ENCODE measurements at places on chromosomes 7 and 10.

DNA sequence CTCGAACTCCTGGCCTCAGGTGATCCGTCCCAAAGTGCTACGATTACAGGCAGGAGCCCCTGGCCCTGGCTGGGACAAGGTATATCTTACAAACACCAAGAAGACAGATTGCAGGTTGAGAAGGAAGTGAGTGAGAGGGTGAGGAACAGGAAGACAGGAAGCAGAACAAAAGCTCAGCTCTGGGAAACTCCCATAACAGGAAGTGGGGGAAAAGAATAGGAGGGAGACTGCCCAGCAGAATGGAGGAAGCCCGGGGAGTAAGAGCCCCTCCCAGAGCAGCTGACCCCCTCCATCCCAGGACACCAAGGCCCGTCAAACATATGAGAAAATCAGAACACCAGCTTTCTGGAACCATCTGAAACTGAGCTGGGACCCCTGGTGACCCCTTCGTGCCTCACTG, 2.9 kb downstream of the TECPR1 start:
- DNase-seq, result no peak

- no peak for DNase-seq
These were observed 68.6 kb downstream of the DYNC2I1 start for GRCh38 chr7:158924956-158925355.

- DNase-seq, result no peak
These were observed 52.0 kb upstream of the NMT2 start for GRCh38 chr10:15220445-15220844.

GRCh38 chr7:140678081-140678815, 5.5 kb downstream of the ADCK2 start:
- DNase-seq, result no peak

GRCh38 chr10:113228530-113228929, 278.5 kb downstream of the TCF7L2 start:
- no peak for DNase-seq

DNA sequence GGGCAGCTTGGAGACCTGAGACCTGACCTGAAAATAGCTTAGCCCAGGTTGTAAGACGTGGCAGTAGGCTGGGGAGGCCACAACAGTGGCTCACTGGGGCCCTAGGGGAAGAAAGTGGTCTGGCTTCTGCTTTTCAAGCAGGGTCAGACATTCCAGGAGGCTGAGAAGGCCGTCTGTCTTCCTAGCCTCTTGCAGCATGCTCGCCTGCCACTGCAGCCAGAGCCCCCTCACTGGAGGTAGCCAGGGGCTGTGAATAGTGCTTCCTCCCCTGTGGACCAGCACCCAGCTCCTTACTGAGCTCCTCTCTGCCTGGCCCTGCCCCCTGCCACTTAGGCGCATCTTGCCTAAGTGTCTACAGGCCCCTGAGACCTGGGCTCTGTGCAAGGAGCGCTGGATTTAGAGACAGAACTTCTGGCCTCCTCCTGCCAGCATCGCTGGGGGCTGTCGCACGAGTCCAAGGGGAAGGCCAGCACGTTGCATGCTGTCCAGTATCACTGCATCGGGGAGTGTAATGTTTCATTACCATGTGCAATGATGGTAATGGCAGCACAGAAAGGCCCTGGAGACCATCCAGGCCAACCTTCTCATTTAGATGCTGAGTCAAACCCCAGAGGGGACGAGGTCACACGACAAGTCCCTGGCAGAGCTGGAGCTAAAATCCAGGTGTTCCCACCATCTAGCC, 12.7 kb downstream of the ZMIZ1 start:
- DNase-seq, result peak; percentile 93

DNA sequence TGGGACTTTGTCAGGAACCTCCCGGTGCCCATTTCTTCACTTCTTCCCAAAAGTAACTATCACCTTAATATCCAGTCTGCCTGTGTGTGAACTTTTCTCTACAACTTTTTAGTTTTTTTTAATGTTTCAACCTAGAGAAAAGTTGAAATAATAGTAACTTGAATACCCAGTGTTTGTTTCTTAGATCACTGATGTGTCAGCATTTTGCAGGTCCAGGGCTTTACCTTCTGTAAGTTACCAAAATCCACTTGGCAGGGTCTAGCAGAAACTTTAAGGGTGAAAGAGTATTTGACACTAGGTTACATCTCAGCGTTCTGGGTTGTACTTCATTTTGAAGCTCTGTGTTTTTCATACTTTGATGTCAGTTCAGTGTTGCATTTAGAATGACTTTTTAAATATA, 372.7 kb downstream of the ARL4A start:
- no peak for DNase-seq

GRCh38 chr10:5447611-5448071, 35.3 kb downstream of the NET1 start:
- no peak for DNase-seq

DNA sequence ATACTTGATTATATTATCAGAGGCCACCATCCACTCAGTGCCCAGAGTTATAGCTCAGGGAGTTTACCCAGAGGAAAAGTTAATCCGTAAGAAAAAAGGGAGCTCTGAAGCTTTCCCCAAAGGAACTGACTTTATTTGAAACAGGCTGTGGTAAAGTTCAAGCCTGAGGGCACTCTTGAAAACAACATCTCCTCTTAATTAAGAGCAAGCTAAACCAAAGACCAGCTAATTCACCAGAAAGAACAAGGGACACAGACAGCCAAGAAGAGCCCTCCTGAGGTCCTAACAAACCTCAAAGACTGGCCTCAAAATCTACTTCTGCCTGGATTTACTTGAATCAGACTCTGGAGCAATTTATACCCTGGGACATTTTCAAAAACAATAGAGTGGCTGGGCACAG, 159.6 kb upstream of the CHST15 start:
- DNase-seq, result no peak

DNA sequence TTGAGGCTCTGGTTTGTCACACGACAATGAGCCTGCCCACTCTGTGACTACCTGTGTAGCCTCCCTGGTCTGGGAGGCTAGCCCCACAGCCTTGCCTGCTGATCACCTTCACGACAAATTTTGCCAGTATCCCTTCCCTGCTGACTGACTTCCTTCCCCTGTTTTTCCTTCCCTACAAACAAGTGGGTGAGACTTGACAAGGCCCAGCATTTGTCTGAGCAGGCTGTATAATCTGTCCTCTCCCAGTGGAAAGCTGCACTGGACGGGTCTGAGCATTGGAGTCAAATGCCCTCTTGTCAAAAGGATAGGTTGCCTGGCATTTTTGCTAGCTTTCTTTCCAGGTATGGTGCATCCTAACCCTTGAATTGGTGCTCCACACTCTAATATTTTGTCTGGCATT, 1088.4 kb downstream of the KCNMA1 start:
- no peak for DNase-seq

- no peak for DNase-seq
These were observed 125.9 kb downstream of the CDH23 start for GRCh38 chr10:71522442-71523144.

GRCh38 chr7:157923903-157924630, 587.3 kb downstream of the DNAJB6 start:
- DNase-seq, result no peak

- DNase-seq, result no peak
These were observed 261.6 kb downstream of the ZEB1 start for GRCh38 chr10:31580646-31581045.

GRCh38 chr7:27750316-27750715, 10.4 kb downstream of the TAX1BP1 start:
- DNase-seq, result no peak

- DNase-seq, result no peak
These were observed 62.1 kb upstream of the COL13A1 start for GRCh38 chr10:69739634-69740033.

DNA sequence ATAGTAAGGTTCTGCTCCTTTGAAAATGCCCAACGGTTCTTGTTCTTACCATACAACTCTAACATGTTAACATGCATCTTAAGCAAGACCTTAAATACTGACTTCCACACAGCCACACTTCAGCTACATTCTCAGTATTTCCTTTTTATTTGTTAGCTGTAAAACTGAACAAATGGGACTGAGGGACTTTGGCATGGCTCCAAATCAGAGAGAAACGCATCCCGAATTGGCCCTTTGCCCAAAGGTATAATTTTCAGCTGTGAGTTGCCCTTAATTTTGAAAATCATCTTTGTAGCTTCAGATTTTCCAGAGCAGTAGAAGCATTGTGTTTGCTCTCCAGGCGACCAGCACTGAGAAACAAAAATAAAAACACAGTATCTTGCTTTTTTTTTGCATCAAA, 56.4 kb downstream of the NEUROD6 start:
- no peak for DNase-seq

DNA sequence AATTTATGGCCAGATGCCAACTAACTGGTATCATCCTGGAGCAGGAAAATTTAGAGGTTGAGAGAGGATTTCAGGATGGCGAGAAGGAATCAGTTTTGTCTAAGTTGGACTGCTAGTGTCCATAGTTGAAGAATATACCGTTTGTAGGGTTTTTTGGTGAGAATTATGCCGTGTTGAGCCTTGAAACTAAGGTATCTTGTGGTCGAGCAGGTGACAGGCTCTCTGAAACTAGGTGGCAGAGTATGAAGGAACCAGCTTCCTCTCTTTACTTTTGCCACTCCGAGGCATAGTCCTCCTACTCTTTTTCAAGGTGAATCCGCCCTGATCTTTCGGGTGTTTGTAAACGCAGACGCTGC, 9.7 kb downstream of the MDFIC start:
- DNase-seq, result no peak

GRCh38 chr7:27595009-27595408, 67.7 kb downstream of the HIBADH start:
- no peak for DNase-seq

DNA sequence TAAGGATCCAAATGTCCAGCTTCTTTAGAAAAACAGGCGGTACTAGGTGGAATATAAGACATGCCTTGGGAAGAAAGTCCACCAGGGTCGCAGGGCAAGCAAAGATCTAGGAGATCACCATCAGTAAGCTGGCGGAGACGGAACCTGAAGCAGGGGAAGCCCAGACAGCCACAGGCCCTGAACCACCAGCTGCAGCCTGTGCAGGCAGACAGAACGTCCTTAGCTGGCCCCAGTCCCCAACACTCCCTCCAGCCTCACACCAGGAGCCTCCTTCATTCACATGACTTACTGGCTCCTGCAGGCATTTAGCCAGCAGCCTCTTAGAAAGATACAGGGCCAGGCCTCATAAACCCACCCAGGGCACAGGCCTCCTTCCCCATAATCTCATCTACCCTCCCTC, 17.4 kb downstream of the RGS10 start:
- no peak for DNase-seq

GRCh38 chr7:128084896-128085608, 53.8 kb upstream of the LRRC4 start:
- no peak for DNase-seq

DNA sequence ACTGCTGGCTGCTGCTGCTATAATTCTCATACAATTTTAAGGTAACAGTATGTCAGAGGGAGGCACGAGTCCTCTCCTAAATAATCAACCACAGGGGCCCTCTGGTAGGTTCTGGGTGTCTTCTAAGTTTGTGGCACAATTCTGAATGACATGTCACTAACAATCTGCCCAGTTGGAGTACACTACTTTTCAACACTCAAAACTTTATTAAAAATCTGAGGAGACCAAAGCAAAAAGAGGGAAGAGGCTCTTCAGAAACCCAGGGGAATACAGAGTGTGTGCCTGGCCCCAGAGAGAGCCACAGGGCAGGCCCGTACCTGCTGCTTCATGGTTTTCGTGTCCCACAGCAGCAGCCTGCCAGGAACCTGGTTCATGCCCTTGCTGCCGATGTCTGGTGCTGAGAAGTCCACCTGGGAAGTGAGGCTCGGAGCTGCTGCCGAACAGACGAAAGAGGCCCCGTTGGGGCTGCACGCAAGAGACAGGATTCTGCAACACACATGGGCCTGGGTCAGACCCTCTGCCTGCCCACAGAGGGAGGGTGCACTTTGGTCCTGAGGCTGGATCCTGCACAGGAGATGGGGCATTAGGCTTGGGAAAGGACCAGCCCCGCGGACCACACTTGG, 18.3 kb downstream of the WDR91 start:
- no peak for DNase-seq

- DNase-seq, result peak; percentile 46
These were observed 48.2 kb upstream of the NFKB2 start for GRCh38 chr10:102347236-102347828.

GRCh38 chr7:117588352-117588794, 108.5 kb downstream of the CFTR start:
- DNase-seq, result no peak

- DNase-seq, result no peak
These were observed 113.3 kb downstream of the TCF7L2 start for GRCh38 chr10:113063043-113063967.

DNA sequence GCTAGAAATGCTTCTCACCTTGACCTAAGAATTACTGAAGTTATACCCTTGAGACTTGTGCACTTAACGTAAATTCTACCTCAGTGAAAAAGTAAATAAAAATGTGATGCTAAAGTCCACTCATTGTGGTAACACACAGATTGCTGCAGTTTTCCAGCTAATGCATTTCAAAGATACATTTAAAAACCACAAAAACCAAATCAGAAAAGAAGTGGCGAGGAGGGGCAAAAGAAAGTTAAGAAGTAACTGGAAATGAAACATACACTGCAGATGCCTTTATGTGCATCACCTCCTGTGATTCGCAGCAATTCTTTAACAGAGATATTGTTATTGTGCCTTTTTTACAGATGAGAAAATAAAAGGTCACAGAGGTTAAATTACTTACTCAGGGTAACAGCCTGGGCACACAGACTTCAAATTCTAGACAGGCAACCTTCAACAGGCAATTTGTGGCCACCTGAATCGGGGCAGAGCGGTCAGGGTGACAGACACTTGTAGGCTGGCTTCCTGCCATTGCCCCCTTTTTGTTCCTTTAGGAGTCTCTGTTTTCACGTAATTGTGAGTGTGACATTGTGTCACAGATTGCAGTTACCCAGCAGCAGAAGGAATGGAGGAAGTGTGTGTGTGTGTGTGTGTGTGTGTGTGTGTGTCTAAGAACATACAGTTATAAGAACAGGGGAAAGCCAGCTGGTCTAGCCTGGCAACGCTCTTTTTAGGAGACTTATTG, 1.9 kb downstream of the WIPF3 start:
- no peak for DNase-seq

DNA sequence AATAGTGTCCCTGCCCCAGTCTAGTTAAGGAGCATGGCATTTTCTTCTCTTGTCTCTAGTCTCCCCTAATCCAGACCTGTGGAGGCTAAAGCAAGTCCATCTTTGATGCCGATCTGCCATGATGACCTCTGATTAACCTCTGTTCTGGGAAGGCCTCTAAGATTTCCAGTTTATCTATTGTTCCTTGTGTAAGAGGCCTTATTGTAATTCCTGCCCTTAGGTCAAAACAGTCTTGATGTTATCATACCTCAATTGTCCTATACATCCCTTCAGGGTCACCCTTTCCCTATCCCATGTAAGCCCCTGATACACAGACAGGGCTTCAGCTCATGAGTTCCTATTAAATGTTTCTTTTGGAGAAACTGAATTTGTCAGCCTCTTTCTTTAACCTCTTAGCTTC, 4.9 kb upstream of the ZMIZ2 start:
- DNase-seq, result no peak
